ENCODE measurements at places on chromosomes 4 and X. TPM values are rescaled to one million over a fixed set of nuclear protein-coding genes. Genes with fewer than 3 reads are reported as not detected.
A peak's percentile ranks its signal among the peaks of the same experiment; 100 is the strongest.

Gene PCDH7
- total RNA-seq: not detected

Gene PCDH18
- not detected for total RNA-seq

Gene TSPAN6
- total RNA-seq: not detected

DNA sequence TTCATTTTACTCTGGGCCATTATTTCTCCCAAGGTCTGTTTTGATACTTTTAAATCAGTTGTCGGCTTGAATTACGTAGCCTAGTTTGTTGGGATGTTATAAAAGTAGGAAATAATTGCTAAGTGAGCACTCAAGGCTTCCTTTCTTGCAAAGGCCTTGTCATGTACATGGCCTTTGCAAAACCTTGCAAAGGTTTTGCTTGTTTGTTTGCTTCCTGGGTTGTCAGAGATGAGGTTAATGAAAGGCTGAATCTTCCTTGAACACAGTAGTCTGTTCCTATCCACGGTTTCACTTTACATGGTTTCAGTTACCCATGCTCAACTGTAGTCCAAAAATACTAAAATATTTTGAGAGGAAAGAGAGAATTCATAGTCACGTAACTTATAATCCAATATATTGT lies 113.5 kb downstream of the NAA11 start:
- H3K4me1 ChIP-seq: no peaks in the 10 kb centered on the region
- no peaks in the 10 kb centered on the region for H3K27me3 ChIP-seq

DNA sequence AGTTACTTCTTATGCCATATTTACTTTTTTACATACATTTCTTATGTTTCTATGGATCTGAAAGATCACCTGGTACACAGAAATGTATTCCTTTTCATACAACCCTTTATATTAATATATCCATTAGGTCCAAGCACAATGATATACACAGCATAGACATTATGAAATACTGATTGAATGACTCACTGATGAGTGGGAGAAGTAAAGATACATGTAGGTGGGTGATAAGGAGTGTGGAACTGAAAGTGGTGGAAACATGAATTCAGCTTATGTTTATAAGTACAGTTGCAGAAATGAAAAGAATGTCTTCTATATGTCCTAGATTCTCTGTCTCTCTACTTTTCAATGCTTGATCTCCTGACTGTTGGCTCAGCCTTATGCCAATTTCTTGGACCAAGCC lies 87.9 kb downstream of the YIPF7 start:
- H3K27me3 ChIP-seq: no peaks in the 10 kb centered on the region
- no peak overlapping the region for H3K27ac ChIP-seq
- no peaks in the 10 kb centered on the region for H3K36me3 ChIP-seq

DNA sequence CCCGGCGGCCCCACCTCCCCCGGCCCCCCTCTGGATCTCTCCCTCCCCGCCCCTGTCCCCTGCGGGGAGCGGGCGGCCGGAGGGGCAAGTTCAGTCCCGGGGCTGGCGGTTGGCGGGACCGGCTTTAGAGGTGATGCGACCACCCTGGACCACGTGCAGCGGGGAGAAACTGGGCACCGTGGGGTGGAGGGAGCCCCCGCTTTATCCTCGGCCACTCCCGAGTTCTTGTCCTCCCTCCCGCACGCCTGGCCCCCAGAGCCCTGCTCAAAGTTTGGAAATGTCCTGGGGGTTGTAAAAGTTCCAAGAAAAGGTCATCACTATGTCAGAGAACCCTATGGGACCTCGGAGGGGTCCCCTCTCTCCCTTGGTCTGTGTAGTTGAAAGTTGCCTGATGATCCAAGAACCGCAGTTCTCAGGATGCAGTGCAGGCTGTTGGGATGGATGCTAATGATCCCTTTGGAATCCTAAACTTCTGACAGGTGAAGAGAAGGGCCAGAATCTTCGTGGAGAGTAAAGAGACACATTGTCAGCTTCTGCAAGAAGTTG lies 411 bp upstream of the VEGFC start:
- H3K27ac ChIP-seq: no peak overlapping the region
- peaks cover 38% of the 10 kb centered on the region for H3K27me3 ChIP-seq
- H3K4me1 ChIP-seq: peaks cover 12% of the 10 kb centered on the region
- no peak for DNase-seq
- peak overlapping the region; percentile 56 for H3K4me3 ChIP-seq
- H3K36me3 ChIP-seq: no peaks in the 10 kb centered on the region

DNA sequence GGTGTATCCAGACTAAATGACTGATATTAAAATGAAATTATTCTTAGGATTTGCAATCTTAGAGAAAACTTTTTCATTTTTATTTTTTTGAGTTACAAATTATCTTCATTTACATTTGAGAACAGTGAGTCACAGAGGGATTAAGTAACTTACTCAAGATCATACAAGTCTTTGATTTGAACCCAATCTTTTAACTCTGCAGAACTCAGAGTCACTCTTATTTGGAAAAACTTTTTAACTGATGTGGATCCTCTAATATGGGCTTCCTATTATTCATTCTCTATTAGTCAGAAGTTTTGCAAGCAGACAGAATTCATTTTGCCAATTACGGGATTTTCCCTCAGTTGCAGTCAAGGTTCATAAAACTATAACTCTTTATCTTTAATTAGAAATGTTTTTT lies 20.1 kb downstream of the HPRT1 start:
- peaks cover 23% of the 10 kb centered on the region for H3K36me3 ChIP-seq
- H3K27me3 ChIP-seq: no peaks in the 10 kb centered on the region
- peaks cover 3% of the 10 kb centered on the region for H3K4me1 ChIP-seq
- H3K4me3 ChIP-seq: no peak overlapping the region
- no peak for DNase-seq

DNA sequence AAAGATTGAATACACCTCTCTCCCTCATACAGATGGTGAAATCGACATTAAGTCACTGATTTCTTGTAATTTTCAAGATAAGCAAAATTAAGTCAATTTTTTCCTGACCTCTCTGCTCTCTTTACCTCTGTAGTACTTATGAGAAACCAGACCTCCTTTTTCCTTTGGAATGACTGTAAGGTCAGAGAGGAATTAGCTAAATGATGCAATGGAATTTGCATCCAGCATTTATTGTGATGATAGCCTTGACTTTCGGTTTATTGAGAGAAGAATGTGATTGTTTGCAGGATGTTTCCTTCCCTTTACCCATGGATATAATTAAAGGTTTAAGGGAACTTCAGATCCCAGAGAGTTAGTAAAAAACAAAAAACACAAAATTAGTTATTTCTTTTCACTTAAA lies 22.4 kb downstream of the STK26 start:
- H3K4me3 ChIP-seq: no peak overlapping the region
- H3K27me3 ChIP-seq: no peaks in the 10 kb centered on the region
- H3K36me3 ChIP-seq: peaks cover 9% of the 10 kb centered on the region
- H3K27ac ChIP-seq: no peak overlapping the region
- DNase-seq: no peak

DNA sequence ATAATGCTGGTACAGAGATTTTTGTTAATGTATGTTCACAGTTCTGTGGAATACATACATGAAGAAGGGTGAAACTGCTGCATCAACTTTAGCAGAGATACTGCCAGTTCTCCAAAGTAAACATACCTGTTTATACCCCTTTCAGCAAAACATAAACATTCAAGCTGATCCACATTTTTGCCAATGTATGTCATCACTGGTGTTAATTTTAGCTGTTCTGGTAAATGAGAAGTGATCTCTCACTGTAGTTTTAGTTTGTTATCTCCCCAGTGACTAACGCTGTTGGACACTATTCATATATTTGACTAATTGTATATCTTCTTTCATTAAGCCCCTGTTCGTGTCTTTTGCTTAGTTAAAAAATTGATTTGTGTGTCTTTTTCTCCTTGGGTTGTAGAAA lies 82.0 kb downstream of the HAUS3 start:
- H3K4me1 ChIP-seq: no peaks in the 10 kb centered on the region
- H3K27ac ChIP-seq: no peak overlapping the region
- no peak overlapping the region for H3K4me3 ChIP-seq

DNA sequence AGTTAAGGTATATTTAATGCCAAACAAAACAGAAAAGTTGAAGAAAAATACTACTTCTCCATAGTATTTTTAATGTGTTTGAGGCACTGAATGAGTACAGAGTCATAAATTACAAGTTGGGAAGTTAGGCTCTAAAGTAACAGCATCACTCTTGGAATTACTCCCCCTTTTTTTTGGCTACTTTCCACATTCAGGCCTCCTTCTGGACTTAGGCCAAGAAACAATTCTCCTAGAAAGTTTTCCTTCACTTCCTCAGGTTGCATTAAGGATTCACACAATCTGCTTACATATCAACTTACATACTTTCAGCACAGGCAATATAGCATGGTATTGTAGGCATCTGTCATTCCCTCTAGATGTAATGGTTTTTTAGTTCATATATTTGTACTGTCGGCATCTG lies 52.1 kb downstream of the TMEM165 start:
- H3K27me3 ChIP-seq: no peaks in the 10 kb centered on the region
- peaks cover 10% of the 10 kb centered on the region for H3K4me1 ChIP-seq
- H3K27ac ChIP-seq: no peak overlapping the region
- no peak for DNase-seq
- peaks cover 28% of the 10 kb centered on the region for H3K36me3 ChIP-seq
- H3K4me3 ChIP-seq: no peak overlapping the region

Data from activated CD8-positive, alpha-beta T cell treated with anti-CD3 and anti-CD28 coated beads, Interleukin-2, amount 10 ng/mL, durations not matched to agents 7 days and 5 days (primary cell).